ENCODE measurements at places on chromosomes 4 and X. TPM values are rescaled to one million over a fixed set of nuclear protein-coding genes. Genes with fewer than 3 reads are reported as not detected.

DNA sequence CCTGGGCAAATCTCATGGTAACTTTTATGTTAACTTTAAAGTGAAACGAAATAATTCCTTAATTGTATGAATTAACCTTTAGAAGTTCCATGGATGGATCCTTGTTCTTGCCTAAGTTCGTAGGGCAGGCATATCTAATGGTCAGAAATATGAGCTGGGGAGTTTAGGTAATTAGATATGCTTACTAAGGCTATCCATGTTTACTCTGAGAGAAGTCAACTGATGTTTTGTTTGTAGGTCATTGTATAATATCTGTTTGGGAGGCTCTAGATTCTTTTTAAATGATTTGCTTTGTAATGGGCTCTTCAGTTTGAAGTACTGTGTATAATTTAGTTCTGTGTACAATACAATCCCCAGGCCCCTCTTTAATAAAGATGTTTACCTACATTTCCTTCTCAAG, 117.0 kb downstream of the DCK start:
- no peak for DNase-seq

GRCh38 chr4:143489106-143489505, 24.4 kb upstream of the SMARCA5 start:
- DNase-seq: no peak

- DNase-seq: no peak
These were observed 39.3 kb upstream of the PDK3 start for GRCh38 chrX:24425806-24426205.

DNA sequence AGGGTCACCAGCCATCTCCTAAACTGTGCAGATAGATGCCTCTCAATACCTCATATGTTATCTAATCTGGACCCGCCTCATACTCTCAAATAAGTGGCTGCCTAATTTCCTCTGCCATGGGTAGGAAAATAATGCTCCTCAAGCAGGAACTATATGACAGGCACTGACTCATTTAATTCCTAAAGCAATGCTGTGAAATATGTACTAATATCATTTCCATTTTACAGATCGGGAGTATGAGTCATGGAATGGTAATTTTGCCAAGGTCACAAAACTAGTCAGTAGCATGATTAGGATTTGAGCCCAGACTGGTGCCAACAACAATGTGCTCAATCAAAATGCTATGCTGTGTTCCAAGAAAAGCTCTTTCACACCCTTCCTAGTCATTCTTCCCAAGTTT, 3.0 kb upstream of the NXT2 start:
- no peak for DNase-seq

DNA sequence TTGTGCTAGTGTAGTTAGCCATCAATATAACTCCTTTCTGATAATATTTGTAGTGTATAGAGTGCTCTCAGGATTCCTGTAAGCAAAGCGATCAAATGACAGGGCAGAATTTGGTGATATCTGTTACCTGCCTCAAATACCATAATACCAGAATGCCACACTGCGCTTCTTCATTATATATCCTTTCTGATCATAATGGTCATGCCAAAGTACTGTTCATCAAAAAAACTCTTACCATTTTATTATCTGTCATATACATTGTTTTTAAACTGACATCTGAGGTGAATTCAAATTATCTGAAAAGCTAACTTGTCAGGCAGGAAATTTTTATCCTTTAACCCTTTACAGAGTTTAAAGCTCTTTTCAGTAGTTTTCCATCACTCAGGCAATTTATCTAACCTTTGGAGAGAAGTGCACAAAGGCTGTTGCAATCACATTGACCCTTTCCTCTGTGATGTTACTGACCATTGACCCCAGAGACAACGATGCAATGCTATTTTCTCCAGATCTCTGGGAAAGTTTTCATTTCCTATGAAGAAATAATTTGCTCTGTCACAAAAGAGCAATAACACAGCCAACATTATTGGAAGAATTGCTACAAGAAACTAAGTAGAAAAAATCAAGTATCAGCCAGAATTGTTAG, 37.4 kb downstream of the UGT2B4 start:
- DNase-seq: no peak

GRCh38 chrX:50697691-50698090, 116.3 kb downstream of the SHROOM4 start:
- DNase-seq: no peak

- DNase-seq: no peak
These were observed 31.6 kb upstream of the DDX3X start for GRCh38 chrX:41302370-41302769.

DNA sequence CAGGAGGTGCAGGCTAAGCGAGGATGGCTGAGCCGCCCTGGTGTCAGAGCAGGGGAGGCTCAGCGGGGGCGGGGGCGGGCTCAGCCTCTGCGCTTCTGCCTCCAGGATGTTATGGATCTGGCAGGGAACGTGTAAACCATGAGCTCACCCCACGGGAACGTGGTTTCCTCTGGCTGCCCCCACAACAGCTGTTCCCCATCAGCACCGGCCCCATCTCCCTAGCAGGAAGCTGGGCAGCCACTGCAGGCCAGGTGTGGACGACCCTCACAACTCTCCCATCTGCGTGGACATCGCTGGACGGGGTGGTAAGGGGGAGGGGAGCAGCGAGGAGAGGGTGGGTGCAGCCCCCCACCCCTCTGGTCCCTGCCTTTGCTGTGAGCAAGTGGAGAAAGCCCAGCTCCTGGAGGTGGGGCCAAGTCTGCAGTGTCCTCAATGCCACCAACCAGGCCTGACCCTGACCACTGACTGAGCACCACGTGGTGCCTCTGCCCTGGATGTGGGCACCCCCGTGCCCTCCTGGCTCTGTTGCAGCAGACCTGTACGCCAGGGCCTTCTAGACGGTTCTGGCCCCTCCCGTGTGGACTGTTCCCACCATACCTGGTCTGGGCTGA, 28.1 kb upstream of the SPON2 start:
- DNase-seq: peak; percentile 4

DNA sequence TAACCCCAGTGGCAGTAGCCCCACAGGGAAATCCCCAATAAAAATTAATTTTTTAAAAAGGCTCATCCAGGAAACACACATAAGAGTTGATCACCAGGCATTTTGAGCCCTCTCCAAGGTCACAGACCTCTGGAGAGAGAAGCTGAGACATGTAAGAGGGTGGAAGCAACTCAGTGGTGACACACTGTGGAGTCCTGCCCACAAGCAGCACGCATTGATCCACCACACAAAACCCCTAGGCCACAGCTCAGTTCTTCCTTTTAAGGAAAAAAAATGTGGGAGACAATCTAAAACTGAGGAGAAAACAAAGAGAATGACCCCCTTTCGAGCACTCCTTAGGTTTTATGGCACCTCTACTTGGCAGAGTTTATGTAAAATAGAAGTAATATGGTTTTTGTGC, 71.7 kb upstream of the S100G start:
- no peak for DNase-seq

- no peak for DNase-seq
These were observed 318.3 kb upstream of the MAGEB18 start for GRCh38 chrX:25819879-25820278.

DNA sequence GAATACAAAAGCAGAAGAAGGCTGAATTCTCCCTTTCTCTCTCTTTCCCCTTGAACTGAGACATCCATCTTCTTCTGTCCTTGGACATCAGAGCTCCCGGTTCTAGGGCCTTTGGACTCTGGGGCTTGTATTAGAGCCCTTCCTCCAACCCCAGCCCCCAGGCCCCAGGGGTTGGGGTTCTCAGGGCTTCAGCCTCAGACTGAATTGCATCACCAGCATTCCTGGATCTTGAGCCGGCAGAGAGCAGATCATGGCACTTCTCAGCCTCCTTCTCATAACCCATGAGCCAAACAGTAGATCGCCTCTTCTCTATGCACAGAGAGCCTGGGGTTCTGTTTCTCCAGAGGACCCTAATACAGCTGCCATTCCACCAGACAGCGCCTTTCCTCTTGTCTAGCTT, 25.3 kb upstream of the CLDN24 start:
- DNase-seq: no peak

DNA sequence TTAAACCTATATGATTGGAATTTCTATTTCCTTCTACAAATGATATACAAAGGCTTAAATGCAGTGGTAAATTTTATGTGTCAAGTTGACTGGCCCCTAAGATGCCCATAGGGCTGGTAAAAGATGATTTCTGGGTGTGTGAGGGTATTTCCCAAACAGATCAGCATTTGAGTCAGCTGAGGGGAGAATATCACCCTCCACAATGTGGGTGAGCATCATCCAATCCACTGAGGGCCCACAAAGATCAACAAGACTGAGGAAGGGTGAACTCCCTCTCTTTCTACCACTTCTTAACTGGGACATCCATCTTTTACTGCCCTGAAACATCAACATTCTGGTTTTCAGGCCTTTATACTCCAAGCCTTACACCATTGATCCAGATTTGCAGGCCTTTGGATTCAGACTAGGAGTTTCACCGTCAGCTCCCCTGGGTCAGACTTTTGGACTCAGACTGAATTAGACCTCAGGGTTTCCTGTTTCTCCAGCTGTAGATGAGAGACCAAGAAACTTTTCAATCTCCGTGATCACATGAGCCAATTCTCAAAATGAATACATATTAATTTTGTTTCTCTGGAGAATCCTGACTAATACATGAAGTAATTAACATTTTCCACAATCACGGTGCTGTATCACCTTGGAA, 1020.7 kb upstream of the SLIT2 start:
- DNase-seq: no peak

DNA sequence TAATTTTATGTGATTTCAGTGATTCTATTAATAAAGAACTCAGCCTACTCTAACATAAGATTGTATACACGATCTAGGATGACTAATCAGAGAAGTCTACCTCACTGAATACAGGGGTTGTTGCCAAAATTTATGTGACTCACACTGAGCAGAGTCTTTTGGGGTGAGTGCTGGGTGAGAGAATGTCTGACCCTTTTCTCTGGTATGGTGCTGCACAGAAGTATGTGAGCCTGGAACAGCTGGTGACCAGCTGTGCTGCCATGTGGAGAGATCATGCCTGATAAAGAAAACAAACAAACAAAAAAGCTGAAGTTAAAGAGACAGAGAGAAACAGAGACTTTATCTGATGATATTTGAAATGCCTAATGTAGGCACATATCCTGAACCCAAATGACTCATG, 618.1 kb upstream of the GRIA3 start:
- DNase-seq: no peak

GRCh38 chr4:36414248-36414647, 132.8 kb downstream of the DTHD1 start:
- no peak for DNase-seq

DNA sequence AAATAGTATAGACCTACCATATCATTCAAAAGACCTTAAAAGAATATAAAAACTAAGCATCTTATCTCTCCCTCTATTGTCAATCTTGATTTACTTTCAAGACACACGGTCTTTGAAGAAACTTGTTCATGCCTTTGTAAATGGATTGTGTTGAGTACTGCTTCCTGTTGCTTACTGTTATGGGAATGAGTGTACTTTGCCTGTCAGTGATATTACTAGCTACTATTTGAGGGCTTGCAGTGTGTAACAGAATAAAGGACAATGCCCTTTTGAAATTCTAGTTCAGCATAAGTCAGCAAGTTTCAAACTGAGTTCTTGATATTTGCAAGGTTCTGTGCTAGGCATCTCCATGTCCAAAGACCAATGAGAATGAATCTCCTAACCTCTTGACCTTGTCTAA, 36.0 kb downstream of the CDKL5 start:
- no peak for DNase-seq

GRCh38 chr4:134308910-134309309, 107.3 kb upstream of the PABPC4L start:
- DNase-seq: no peak

- DNase-seq: no peak
These were observed 2616.0 kb downstream of the ARAP2 start for GRCh38 chr4:33628296-33628695.

GRCh38 chrX:129813662-129814368, 29.9 kb downstream of the ZDHHC9 start:
- no peak for DNase-seq

DNA sequence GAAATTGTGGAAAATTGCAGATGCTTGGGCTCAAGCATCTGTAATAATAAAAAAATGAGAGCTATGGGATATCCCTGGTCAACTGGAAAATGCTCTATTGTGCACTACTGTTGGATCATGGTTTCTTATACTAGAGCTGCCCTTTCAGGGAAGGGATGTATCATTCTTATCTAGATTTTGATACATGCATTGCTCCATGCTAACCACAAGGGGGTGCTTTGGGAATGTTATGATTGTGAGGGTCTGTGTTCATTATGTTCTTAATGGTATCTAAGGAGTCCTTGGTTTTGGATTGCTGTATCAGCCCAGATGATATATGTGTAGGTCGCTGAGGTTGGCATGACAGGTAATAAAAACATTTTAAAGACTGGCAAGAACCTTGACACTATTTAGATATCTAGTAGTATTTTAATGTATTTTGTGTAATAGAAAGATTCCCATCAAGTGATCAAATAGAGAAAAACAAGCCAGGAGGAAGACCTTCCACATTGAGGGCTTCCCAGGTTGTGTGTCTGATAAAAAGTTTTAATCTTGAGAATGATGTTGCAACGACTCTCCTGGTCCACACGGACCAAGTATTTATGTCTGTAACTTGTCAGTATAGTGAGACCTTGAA, 49.2 kb upstream of the TLR2 start:
- DNase-seq: no peak

DNA sequence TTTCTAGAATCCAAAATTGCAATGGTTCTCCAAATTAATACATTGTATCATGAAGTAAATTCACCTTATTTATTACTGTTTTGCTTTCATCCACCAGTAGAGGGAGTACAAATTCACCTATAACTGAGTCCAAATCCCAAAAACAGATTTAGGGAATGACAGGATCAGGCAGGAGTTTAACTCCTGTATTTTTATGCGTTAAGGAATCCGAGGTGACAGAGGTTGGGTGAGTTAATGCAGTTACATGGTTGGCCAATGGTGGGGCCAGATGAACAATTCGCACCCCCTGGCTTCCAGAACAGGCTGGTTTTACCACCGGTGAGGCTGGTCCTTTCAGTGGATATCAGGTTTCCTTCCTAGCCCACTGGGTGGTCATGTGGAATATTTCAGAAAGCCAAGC, 82.4 kb downstream of the MTNR1A start:
- DNase-seq: no peak

DNA sequence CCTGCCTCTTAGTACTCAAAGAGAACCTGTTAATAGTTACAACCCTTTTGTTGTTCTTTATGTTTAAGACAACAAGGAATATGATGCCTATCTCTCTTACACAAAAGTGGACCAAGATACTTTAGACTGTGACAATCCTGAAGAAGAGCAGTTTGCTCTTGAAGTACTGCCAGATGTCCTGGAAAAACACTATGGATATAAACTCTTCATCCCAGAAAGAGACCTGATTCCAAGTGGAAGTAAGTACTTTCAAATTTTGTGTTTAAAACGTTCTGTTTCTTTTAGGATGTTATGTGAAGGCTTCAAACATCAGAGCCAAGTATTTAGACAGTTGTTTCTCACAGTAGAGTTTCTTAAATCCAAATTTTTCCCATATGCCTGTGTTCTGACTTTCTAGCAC, 67.2 kb upstream of the NRK start:
- no peak for DNase-seq

ATOH1 gene
- total RNA-seq: not detected

SASH3 gene
- total RNA-seq: 114 TPM

LUZP4 gene
- not detected for total RNA-seq

NXF2B gene
- not detected for total RNA-seq

RNF212 gene
- 2.9 TPM for total RNA-seq

PCSK1N gene
- total RNA-seq: 3.4 TPM

TKTL1 gene
- not detected for total RNA-seq

MAGEA11 gene
- total RNA-seq: not detected

HPGDS gene
- not detected for total RNA-seq

TCEAL7 gene
- total RNA-seq: not detected

USP53 gene
- total RNA-seq: 12.1 TPM

LNX1 gene
- not detected for total RNA-seq

GLA gene
- total RNA-seq: 49.6 TPM

BANK1 gene
- 1.7 TPM for total RNA-seq

UBE2A gene
- total RNA-seq: 64.3 TPM

DMP1 gene
- total RNA-seq: not detected
